Endodermal cell (in vitro differentiated cells): ENCODE measurements at places on chromosomes 1 and 21. TPM values are rescaled to one million over a fixed set of nuclear protein-coding genes. Genes with fewer than 3 reads are reported as not detected.

DNA sequence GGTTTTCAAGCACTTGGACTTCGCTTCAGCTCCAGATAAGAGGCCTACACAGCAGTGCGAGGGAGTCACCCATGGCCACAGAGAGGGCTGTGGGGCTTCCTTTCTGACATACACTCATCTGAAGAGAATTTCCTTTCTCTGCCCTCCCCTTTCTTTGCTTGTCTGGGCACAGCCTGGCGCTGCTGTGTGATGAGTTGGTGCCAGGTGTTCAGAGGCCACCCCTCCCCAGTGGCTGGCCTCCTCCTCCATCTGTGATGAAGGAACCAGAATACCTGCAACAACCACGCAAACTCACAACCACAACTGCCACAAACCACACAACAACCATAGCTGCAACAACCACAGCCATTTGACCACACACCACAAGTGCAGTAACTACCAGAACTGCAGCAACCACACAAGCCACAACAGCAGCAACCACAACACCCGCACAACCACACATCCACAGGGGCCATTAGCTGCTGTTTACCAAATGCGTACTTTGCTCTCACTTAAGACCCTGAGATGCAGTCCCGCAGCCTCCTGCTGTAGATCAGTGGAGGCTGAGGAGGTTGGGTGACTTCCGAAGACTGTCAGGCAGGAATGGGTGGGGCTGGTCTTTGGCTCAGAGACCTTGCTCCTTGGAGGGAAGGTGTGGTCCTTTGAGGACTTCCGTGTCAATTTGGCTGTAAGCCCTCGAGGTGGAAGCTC, 71.1 kb downstream of the IER5 start:
- H3K4me1 ChIP-seq, result no peaks in the 10 kb centered on the region
- no peak for DNase-seq
- no peaks in the 10 kb centered on the region for H3K36me3 ChIP-seq
- no peaks in the 10 kb centered on the region for H3K27me3 ChIP-seq
- peak overlapping the region; percentile 20 for H3K4me3 ChIP-seq

DNA sequence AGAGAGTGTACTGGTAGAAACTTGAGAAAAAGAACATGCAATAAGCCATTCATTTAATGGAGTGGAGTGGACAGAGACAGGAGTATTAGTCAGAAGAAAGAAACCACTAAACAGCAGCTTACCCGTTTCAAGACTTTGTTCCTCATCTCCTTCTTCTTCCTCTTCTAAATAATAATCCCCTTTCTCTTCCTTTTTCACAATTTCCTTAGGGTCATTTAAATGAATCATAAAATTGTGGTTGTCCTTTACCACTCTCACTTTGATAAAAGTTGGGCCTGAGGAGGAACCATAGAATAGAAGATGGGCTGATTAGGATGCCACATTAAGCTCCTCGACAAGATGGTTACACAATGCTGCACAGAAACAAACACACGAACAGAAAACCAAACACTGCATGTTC, 109.6 kb downstream of the WDR3 start:
- H3K36me3 ChIP-seq, result no peaks in the 10 kb centered on the region
- no peak for DNase-seq
- H3K27me3 ChIP-seq, result no peaks in the 10 kb centered on the region
- H3K4me3 ChIP-seq, result no peak overlapping the region
- no peaks in the 10 kb centered on the region for H3K4me1 ChIP-seq

- no peaks in the 10 kb centered on the region for H3K36me3 ChIP-seq
- no peak overlapping the region for H3K4me3 ChIP-seq
- peaks cover 10% of the 10 kb centered on the region for H3K4me1 ChIP-seq
- no peak for DNase-seq
- H3K27me3 ChIP-seq, result no peaks in the 10 kb centered on the region
- no peak overlapping the region for H3K27ac ChIP-seq
Measured at GRCh38 chr21:29719521-29719920, 220.3 kb downstream of the GRIK1 start.

- peaks cover 8% of the 10 kb centered on the region for H3K27me3 ChIP-seq
- H3K4me1 ChIP-seq, result no peaks in the 10 kb centered on the region
- DNase-seq, result no peak
- H3K4me3 ChIP-seq, result no peak overlapping the region
Measured at GRCh38 chr21:36988536-36988935, 18.0 kb upstream of the RIPPLY3 start.

GRCh38 chr1:47523835-47524215, 86.0 kb downstream of the FOXD2 start:
- H3K27me3 ChIP-seq, result no peaks in the 10 kb centered on the region
- peaks cover 4% of the 10 kb centered on the region for H3K4me1 ChIP-seq
- no peak overlapping the region for H3K27ac ChIP-seq
- peak; percentile 81 for DNase-seq
- no peaks in the 10 kb centered on the region for H3K36me3 ChIP-seq

GRCh38 chr1:96703186-96703585, 18.4 kb upstream of the PTBP2 start:
- no peak overlapping the region for H3K4me3 ChIP-seq
- H3K4me1 ChIP-seq, result no peaks in the 10 kb centered on the region
- no peaks in the 10 kb centered on the region for H3K27me3 ChIP-seq
- no peak for DNase-seq
- H3K27ac ChIP-seq, result no peak overlapping the region

- DNase-seq, result no peak
- H3K4me3 ChIP-seq, result no peak overlapping the region
- no peaks in the 10 kb centered on the region for H3K36me3 ChIP-seq
- no peak overlapping the region for H3K27ac ChIP-seq
- H3K4me1 ChIP-seq, result no peaks in the 10 kb centered on the region
Measured at GRCh38 chr21:44618909-44619308, 7.0 kb downstream of the KRTAP10-8 start.

The PRDX1 gene
- 949 and 1,023 TPM in 2 replicates for total RNA-seq

The KRTAP7-1 gene
- not detected in 3 replicates for total RNA-seq

The CD84 gene
- total RNA-seq, result not detected in 3 replicates

The CHRM3 gene
- 1.8 to 2.3 TPM (median 2.0 TPM) in 3 replicates for total RNA-seq

The NTMT2 gene
- not detected in 2 replicates for total RNA-seq
